DMS153 (cell line): ENCODE measurements at places on chromosomes 4 and X.
A peak's percentile ranks its signal among the peaks of the same experiment; 100 is the strongest.

GRCh38 chr4:110292994-110293744 lies 94.8 kb upstream of the ELOVL6 start:
- DNase-seq, result no peak

- no peak for DNase-seq
Measured at GRCh38 chrX:74523870-74524735, 90.3 kb downstream of the RLIM start.

DNA sequence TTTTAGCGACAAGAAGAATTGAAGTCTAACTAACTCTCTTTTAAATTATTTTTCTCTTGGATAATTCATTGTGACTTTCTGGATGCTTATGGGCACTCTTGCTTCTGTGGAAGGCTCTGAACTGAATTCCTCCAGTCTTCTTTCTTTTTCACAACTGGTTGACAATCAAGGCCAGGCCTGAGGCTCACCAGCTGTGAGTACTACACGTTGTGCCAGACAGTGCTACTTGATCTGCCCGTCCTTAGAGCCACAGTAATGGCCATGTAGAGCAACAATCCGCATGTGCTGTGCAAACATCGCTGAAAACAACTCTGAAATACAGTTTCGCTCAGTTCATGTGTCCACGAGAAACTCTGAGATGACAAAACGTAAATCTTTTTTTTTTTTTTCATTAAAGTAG lies 1336.3 kb upstream of the AGA start:
- DNase-seq, result peak; percentile 3

DNA sequence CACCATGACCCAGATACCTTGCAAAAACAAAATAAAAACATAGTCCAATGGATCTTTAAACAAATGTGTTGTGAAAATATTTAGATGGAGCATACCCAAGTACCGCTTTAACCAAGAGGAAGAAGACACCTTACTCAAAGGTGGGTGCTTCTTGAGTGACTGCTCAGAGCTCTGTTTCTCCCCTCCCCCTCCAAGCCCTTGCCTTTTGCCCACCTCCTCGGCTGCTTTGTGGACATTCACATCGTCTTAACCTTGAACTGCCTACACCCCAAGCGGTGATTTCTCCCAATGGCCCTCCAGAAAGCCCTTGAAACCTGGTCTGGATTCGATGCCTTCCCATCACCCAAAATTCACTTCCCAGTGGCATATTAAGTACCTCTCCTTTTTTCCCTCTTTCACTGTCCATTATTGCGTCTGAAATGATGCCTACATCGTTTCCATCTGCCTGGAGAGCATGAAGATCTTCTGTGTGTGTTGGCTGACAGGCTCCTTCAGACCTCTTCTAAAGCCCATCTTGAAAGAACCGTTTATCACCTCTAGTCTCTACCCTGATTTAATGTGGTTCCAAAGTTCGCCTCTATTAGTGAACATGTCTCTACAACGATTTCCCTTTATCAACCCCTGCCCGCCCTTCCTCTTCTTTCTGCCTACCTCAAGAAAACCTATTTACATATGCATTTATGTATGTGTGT lies 968 bp downstream of the GPRIN3 start:
- no peak for DNase-seq

DNA sequence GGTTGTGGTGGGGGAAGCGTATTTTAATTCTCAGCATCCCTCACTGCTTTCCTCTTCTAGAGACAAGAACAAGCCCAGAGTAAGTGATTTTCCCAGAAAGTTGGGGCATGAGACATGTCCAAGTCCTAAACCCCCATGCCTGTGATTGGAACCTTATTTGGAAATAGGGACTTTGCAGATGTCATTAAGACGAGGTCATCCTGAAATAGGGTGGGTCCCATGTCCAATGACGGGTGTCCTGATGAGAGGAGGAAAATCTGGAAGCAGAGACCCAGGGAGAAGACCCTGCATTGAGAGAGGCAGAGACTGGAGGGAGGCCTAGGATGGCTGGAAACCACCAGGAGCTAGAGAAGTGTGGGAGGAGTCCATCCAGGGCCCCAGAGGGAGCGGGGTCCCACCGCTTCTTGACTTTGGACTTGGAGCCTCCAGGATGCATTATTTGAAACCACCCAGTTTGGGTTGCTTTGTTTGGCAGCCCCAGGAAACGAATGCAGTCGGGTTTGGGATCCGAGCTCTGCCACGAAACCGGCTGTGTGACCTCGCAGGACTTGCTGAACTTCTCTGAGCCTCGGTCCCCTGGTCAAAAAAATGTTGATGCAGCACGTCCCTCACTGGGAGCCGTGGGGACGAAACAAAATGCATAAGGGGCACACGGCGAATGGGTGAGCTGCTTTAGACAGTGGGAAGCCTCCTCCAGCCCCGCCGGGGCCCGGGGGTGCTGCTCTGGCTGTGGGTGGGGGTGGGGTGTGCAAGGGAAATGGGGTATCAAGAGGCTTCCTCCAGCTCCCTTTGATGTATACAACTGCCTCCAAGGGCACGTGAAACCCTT lies 113.9 kb downstream of the CPZ start:
- no peak for DNase-seq

GRCh38 chr4:41912546-41912945 lies 22.7 kb upstream of the TMEM33 start:
- DNase-seq, result no peak

DNA sequence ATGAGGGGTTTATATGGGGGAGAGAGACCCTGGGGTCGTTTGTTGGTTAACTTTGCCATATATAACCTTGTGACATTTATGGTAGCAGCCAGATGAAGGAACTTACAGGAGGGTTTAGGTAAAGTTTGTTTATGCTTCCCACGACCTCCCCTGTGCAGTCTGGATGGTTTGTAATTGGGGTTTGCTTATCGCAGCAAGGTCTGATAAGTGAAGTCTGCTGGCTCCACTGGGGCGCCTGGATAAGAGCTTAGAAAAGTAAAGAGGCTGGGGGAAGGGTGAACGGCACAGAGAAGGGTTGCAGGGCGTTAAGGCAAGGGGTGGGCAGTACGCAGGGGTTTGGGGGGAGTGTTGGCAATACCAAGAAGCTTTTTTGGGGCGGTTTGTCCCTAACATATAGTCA lies 98.7 kb downstream of the KDM6A start:
- DNase-seq, result no peak

- DNase-seq, result no peak
Measured at GRCh38 chrX:77628294-77629025, 157.6 kb downstream of the ATRX start.

GRCh38 chrX:71052721-71053120 lies 15.4 kb downstream of the SNX12 start:
- no peak for DNase-seq

DNA sequence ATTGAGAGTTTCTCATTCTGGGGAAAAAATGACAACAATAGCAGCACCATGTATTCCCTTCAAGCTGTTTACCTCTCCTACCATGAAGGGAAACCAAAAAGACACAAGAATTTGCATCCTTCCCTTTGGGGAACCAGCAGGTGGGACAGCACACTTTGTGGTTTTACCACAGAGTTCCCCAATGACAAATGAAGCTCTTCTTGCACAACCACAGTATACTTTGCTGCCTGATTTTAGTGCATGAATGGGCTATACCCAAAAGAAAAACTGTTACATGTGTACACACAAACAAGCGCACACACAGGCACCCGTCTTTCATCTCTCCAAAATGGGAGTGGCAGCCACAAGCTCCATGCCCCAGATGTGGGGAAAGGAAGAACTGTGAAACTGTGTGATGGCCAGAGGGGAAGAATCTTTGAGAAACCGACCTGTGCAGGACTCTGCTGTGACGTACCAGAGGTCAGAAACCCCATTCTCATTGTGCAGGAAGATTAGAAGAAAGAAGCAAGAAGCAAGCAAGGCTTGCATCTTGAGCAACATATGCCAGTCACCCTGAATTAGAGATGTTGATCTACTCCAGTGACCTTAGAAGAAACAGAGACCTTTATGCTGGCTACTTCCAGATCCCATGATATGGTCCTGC lies 2.7 kb upstream of the MAML3 start:
- DNase-seq, result no peak

- DNase-seq, result no peak
Measured at GRCh38 chrX:24837966-24838365, 144.2 kb downstream of the POLA1 start.

- no peak for DNase-seq
Measured at GRCh38 chrX:39618178-39618577, 479.6 kb downstream of the BCOR start.

- DNase-seq, result no peak
Measured at GRCh38 chr4:41256131-41256739, 493 bp upstream of the UCHL1 start.
